ENCODE measurements at places on chromosomes 16 and 17. TPM values are rescaled to one million over a fixed set of nuclear protein-coding genes. Genes with fewer than 3 reads are reported as not detected.

Gene DDX19B
- 38.9 TPM for polyA plus RNA-seq

Gene PPY
- not detected for polyA plus RNA-seq

Gene KRTAP1-1
- not detected for polyA plus RNA-seq

Gene CLEC18C
- polyA plus RNA-seq, result not detected

Gene ERN1
- polyA plus RNA-seq, result 7.1 TPM

Gene LYRM9
- 6.1 TPM for polyA plus RNA-seq

Gene KRTAP16-1
- polyA plus RNA-seq, result not detected

Gene FOXN1
- 0.66 TPM for polyA plus RNA-seq

Gene SLC38A8
- not detected for polyA plus RNA-seq

Gene SOCS3
- 9.4 TPM for polyA plus RNA-seq

Gene KRTAP9-8
- polyA plus RNA-seq, result not detected

Gene DYNLRB2
- 0.24 TPM for polyA plus RNA-seq

Gene CLEC19A
- not detected for polyA plus RNA-seq

Gene TLCD2
- polyA plus RNA-seq, result 0.76 TPM

Gene MYH10
- 21.2 TPM for polyA plus RNA-seq

Gene TEX19
- polyA plus RNA-seq, result not detected

Gene RASL10B
- 0.30 TPM for polyA plus RNA-seq

Gene CD7
- not detected for polyA plus RNA-seq

Gene DHX58
- 8.8 TPM for polyA plus RNA-seq

Gene CACNB1
- polyA plus RNA-seq, result 3.7 TPM

Gene C1QL1
- not detected for polyA plus RNA-seq

Gene MEIOC
- polyA plus RNA-seq, result 0.04 TPM

Gene NEUROD2
- not detected for polyA plus RNA-seq

Gene ASIC2
- polyA plus RNA-seq, result not detected

Gene EMP2
- 14.7 TPM for polyA plus RNA-seq
